ENCODE measurements at places on chromosomes 4 and X.

DNA sequence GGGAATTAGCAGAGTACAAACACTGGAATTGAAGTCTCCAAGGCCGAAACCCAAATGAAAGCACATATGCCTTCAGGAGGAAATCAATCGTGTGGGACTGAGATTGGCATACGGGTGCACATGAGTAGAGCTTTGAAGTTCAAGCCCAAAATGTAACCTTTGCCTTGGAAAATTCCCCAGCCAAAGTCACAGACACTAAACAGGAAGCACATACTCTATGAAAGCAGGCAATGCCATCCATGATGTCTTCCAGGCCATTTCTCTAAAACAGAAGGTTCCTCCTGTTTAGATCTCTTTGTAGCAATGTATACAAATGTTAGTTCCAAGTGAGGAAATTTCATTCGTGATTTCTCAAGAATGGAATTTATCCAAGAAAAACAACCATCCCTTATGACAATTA lies 162.5 kb downstream of the COL4A6 start:
- no peak for DNase-seq

- no peak for DNase-seq
Observed at GRCh38 chr4:7172508-7172907, 19.8 kb upstream of the SORCS2 start.

- DNase-seq, result no peak
Observed at GRCh38 chr4:163651761-163652160, 157.3 kb downstream of the TMA16 start.

- no peak for DNase-seq
Observed at GRCh38 chr4:55178226-55179005, 53.0 kb upstream of the KDR start.
